ENCODE measurements at places on chromosomes 11 and 22. TPM values are rescaled to one million over a fixed set of nuclear protein-coding genes. Genes with fewer than 3 reads are reported as not detected.
A peak's percentile ranks its signal among the peaks of the same experiment; 100 is the strongest.

GRCh38 chr11:45964911-45965389 lies 42.5 kb downstream of the LARGE2 start:
- peak; percentile 86 for DNase-seq

DNA sequence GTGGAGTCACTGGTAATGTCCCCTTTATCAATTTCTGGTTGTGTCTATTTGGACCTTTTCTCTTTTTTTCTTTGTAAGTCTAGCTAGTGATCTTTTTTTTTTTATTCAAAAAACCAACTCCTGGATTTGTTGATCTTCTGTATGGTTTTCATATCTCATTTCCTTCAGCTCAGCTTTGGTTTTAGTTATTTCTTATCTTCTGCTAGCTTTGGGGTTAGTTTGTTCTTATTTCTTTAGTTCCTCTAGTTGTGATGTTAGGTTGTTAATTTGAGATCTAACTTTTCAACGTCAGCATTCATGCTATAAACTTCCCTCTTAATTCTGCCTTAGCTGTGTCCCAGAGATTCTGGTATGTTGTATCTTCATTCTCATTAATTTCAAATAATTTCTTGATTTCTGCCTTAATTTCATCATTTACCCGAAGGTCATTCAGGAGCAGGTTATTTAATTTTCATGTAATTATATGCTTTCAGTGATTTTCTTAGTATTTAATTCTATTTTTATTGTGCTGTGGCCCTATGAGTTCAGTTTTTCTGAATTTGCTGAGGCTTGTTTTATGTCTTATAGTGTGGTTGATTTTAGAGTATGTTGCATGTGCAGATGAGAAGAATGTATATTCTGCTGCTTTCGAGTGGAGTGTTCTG lies 29.0 kb downstream of the PI4KA start:
- DNase-seq: no peak

DNA sequence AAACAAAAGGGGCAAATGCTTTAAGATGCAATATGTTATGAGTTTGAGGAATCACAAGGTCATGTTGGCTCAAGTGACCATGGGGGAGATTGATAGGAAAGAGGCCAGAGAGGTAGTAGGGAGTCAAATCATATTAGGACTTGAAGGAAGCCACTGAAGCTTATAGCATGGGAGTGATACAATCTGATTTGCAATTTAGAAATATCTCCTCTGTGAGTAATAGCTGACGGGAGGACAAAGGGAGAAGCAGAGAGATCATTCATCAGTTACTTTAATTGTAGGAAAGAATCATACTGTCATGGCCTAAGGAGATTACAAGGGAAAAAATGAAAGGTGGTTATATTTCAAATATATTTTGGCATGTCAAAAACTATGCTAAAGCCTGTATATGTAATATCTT lies 793.6 kb upstream of the RAG2 start:
- DNase-seq: no peak

Gene SYT8
- polyA plus RNA-seq: not detected

Gene MORC2
- polyA plus RNA-seq: 11.6 TPM

All from endothelial cell of umbilical vein (primary cell).